ENCODE measurements at places on chromosomes 1 and 21. TPM values are rescaled to one million over a fixed set of nuclear protein-coding genes. Genes with fewer than 3 reads are reported as not detected.

The RGS1 gene
- total RNA-seq, result not detected

The OR2L13 gene
- not detected for total RNA-seq

The APCS gene
- total RNA-seq, result not detected

The KCNA3 gene
- not detected for total RNA-seq

The CLDN8 gene
- not detected for total RNA-seq

The NID1 gene
- 97.3 TPM for total RNA-seq

The SNX7 gene
- 27.9 TPM for total RNA-seq

The LRRC3 gene
- total RNA-seq, result not detected

The RGS13 gene
- total RNA-seq, result not detected

Data from HFFc6 (cell line).